ENCODE measurements at places on chromosomes 6 and 20. TPM values are rescaled to one million over a fixed set of nuclear protein-coding genes. Genes with fewer than 3 reads are reported as not detected.

Gene PRND
- not detected for total RNA-seq

Gene EPB41L2
- total RNA-seq, result 111 TPM

Gene SLC4A11
- 7.6 TPM for total RNA-seq

Gene ISM1
- 2.6 TPM for total RNA-seq

Gene TNFRSF6B
- 64.5 TPM for total RNA-seq

Gene SLC22A2
- 27.9 TPM for total RNA-seq

Gene SIM1
- total RNA-seq, result 31.8 TPM

Gene SGK1
- total RNA-seq, result 324 TPM

Gene ZNFX1
- 44.0 TPM for total RNA-seq

Gene GINS1
- 2.4 TPM for total RNA-seq

Gene TDRD6
- total RNA-seq, result 0.47 TPM

DNA sequence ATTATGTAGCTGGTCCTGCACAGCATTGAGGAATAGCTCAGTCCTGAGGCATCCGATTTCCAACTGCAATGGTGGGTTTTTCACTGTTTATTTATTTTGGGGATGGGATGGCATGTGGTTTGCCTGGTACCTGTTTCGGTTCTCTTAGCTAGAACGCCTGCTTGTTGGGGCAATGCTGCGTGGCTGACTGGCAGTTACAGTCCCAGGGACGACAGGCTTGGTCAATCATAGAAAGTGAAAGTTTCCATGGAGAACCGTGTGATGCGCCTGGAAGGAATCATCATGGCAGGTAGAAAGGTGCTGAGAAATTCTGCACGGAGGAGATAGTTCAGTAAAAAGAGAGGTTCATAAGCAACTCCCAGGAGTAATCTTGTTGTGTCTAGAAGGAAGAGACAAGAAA lies 18.4 kb downstream of the ID4 start:
- H3K27me3 ChIP-seq, result no peaks in the 10 kb centered on the region
- no peak overlapping the region for H3K4me3 ChIP-seq
- DNase-seq, result no peak
- H3K4me1 ChIP-seq, result no peaks in the 10 kb centered on the region

GRCh38 chr6:76861403-76861802 lies 601.9 kb downstream of the HTR1B start:
- no peaks in the 10 kb centered on the region for H3K36me3 ChIP-seq
- H3K4me1 ChIP-seq, result no peaks in the 10 kb centered on the region
- no peak for DNase-seq
- H3K27me3 ChIP-seq, result no peaks in the 10 kb centered on the region
- H3K27ac ChIP-seq, result no peak overlapping the region

GRCh38 chr6:47076422-47077344 lies 34.6 kb upstream of the ADGRF1 start:
- no peaks in the 10 kb centered on the region for H3K27me3 ChIP-seq
- no peaks in the 10 kb centered on the region for H3K36me3 ChIP-seq
- no peaks in the 10 kb centered on the region for H3K4me1 ChIP-seq
- H3K4me3 ChIP-seq, result no peak overlapping the region

- no peaks in the 10 kb centered on the region for H3K27me3 ChIP-seq
- no peak for DNase-seq
- no peak overlapping the region for H3K4me3 ChIP-seq
These were observed 662.4 kb downstream of the EPHA7 start for GRCh38 chr6:92756912-92757311.

GRCh38 chr6:158548418-158549161 lies 11.3 kb upstream of the TMEM181 start:
- no peaks in the 10 kb centered on the region for H3K27me3 ChIP-seq
- no peaks in the 10 kb centered on the region for H3K36me3 ChIP-seq
- H3K27ac ChIP-seq, result no peak overlapping the region
- no peak overlapping the region for H3K4me3 ChIP-seq
- DNase-seq, result no peak
- H3K4me1 ChIP-seq, result no peaks in the 10 kb centered on the region

- no peaks in the 10 kb centered on the region for H3K36me3 ChIP-seq
- no peak overlapping the region for H3K27ac ChIP-seq
- no peaks in the 10 kb centered on the region for H3K4me1 ChIP-seq
- no peaks in the 10 kb centered on the region for H3K27me3 ChIP-seq
- no peak for DNase-seq
- H3K4me3 ChIP-seq, result no peak overlapping the region
These were observed 58.8 kb upstream of the LTV1 start for GRCh38 chr6:143784316-143784715.

DNA sequence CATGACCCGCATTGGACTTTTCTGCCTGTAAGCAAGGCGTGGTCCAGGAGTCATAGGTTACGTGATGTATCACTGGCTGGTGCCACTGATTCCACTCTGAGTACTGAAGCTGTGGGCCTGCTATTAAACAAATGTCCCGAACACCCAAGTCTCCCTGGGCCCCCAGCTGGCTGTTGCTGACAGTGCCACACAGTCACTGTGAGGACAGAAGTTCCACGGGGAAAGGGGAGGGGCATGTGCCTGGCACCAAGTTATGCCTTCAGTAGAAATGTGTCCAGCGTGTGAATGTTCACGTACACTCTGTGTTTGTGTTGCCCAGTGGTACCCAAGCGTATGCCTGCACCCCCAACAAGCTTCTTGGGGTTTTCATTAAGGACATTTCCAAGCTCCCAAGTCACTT lies 171.4 kb upstream of the QKI start:
- H3K27ac ChIP-seq, result no peak overlapping the region
- H3K4me1 ChIP-seq, result no peaks in the 10 kb centered on the region
- no peaks in the 10 kb centered on the region for H3K36me3 ChIP-seq
- DNase-seq, result no peak

- H3K36me3 ChIP-seq, result no peaks in the 10 kb centered on the region
- no peak overlapping the region for H3K27ac ChIP-seq
- H3K27me3 ChIP-seq, result no peaks in the 10 kb centered on the region
- H3K4me3 ChIP-seq, result no peak overlapping the region
- H3K4me1 ChIP-seq, result no peaks in the 10 kb centered on the region
- DNase-seq, result no peak
These were observed 157.6 kb upstream of the OLIG3 start for GRCh38 chr6:137651591-137652335.

DNA sequence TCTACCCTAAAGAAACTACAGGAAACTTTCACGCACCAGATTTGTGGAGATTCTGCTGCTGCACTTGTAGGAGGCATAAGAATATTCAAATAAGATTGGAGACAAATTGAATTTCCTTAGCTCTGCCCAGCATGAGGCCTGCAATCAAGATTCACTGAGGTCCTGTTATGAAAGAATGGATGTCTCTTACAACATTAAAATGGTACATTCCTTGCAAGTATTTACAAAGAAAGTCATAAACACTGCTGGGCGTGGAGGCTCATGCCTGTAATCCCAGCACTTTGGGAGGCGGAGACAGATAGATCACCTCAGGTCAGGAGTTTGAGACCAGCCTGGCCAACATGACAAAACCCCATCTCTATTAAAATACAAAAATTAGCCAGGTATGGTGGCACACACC lies 74.0 kb upstream of the MAP3K4 start:
- no peak for DNase-seq
- no peaks in the 10 kb centered on the region for H3K36me3 ChIP-seq
- H3K4me3 ChIP-seq, result no peak overlapping the region
- H3K27ac ChIP-seq, result no peak overlapping the region
- H3K27me3 ChIP-seq, result no peaks in the 10 kb centered on the region

DNA sequence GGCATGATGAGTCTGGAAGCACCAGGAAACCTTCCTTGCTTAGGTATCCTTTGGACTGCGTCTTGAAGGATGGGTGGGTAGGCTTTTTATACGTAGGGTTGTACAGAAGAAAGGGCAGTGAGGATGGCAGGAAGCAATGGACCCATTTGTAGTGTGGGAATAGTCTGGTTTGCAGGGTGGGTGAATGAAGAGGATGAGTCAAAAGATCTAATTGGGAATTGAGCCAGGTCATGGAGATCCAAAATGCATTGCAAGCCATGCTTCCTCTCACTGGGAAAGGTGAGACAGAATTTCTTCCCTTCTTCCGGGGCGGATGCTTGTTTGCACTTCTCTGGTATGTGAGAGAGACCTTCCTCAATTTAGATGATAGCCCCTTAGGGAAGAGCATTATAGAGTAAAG lies 10.1 kb upstream of the BTBD3 start:
- no peak overlapping the region for H3K27ac ChIP-seq
- H3K4me1 ChIP-seq, result no peaks in the 10 kb centered on the region
- no peak for DNase-seq
- H3K27me3 ChIP-seq, result no peaks in the 10 kb centered on the region
- no peaks in the 10 kb centered on the region for H3K36me3 ChIP-seq

DNA sequence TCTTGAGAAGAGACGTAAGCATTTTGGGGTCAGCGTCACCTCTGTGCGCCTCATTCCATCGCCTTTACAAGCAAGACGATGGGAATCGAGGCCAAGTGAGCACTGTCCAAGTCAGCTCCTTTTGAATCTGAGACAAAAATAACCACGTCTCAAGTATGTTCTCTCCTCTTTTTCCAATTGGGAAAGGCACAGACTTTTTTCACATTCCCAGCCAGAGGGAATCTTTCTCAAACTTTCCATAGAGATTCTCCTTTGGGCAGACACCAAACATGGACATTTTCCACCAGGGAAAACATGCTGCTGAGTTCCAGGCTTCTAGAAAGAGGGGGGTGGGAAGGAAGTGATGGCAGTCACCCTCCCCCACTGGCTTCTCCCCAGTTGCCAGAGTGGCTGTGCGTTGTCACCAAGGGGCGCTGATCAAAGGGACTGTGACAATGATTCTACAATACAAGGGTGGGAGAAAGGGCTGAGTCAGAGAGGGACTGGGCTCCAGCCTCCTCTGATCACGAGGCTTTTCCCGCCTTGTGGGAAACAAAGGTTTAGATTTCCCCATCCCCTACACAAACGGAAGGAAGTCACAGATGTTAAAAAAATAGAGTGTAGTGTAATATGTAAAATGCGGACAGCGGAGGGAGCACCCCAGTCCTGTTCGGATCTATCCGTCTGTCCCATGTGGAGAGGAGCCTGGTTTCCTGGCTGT lies 281.9 kb upstream of the RNF24 start:
- no peaks in the 10 kb centered on the region for H3K27me3 ChIP-seq
- H3K4me3 ChIP-seq, result no peak overlapping the region
- no peak overlapping the region for H3K27ac ChIP-seq
- H3K36me3 ChIP-seq, result no peaks in the 10 kb centered on the region

DNA sequence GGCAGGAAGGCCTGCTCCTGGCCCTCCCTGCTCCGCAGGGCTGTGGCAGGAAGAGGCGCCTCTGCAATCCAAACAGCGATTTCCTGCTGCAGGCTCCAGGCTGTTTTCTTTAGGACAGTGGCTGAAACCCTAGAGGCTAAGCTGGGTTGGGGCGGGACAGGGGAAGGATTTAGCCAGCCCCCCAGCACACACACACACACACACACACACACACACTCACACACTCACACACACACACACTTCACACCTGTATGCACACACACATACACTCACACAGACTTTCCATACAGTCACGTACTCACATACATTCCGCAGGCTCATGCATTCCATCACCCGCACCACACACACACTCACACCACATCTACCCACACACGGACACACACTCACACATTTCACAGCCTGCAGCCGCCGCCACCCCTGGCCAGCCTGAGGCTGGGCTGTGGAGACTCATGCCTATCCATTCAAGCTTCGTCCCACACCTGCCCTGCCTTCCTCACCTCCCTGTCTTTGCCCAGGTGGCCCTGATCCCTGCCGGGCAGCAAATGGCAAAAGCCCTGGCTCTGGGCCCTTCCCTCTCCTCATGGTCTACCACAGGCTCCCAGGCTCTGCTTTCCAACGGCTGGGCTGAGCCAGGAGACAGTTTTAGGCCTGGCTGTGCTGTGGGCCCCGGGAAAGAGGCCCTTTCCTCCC lies 17.9 kb downstream of the MDFI start:
- peaks cover 3% of the 10 kb centered on the region for H3K27me3 ChIP-seq
- H3K36me3 ChIP-seq, result no peaks in the 10 kb centered on the region
- no peaks in the 10 kb centered on the region for H3K4me1 ChIP-seq

DNA sequence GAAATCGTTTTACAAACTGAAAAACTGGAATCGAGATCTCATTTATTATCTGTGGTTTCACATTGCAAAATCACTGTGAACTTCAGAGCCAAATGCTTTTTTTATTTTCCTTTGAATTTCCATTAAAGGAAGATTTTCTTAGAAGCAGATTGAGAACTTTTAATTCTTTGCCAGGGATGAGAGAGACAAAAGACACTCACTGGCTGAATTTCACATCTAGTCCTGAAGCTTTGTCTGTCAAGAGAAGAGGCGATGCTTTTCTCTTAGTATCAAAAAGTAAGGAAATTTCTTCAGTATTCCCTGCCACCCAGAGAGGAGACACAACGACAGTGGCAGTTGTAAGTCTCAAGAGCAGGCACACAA lies 141.8 kb downstream of the TMEM200A start:
- H3K4me3 ChIP-seq, result no peak overlapping the region
- no peaks in the 10 kb centered on the region for H3K27me3 ChIP-seq
- H3K4me1 ChIP-seq, result no peaks in the 10 kb centered on the region
- DNase-seq, result no peak
- no peaks in the 10 kb centered on the region for H3K36me3 ChIP-seq

All from kidney (tissue), 22 donors.